ENCODE measurements at places on chromosomes 3 and 15.

- no peak for DNase-seq
Observed at GRCh38 chr3:195081242-195081963, 189.6 kb downstream of the XXYLT1 start.

DNA sequence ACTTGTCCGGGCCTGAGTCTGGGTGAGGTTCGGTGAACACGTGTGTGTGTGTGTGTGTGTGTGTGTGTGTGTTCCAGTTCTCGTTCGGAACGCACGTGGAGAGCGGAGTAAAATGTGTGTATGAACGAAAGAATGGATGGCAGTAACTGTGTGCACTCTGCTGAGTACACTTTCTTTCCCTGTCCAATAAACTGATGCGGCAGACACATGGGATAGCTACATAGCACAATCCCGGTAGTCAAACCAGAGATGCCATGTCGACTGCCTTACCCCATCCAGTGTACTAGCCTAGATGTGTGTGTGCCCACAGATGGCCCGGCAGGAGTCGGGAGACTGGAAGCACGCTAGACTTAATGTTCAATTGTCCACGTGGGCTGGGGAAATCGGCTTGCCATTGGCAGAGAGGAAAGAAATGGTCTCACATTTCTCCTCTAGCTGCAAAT lies 507 bp upstream of the GOLIM4 start:
- DNase-seq: peak; percentile 61

DNA sequence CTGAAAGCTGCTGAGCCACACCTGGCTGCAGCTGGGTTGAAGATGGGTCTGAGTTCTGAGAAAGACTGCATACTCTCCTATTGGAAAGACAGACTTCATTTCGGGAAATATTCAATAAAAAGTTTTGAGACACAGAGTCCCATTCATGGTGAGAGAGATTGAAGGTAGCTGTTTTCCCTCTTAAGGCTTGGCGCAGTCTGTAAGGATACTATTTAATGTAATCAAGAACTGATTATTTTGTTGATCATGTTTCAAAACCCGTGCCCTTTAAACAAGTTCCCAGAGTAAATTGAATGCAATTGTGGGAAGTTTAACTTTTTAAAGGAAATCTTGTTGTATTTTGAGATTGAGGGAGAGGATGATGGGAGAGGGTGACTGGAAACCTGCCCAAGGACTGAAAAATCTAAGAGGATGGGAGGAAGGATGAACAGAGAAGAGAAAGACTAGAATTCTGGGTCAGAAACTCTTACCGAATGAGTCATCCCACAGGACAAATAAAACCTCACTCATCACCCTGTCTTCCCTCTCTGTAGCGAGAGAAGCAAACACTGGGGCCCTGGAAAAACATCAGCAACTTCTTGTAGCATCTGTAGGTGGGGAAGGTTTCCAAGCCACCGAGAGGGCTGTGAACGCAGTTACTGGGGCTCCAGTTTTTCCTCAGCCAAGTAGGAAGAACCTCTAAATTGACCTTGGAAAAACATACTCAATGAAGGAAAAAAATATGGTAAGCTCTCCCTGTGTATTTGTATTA lies 193.2 kb upstream of the TPRG1 start:
- no peak for DNase-seq

- DNase-seq: no peak
Observed at GRCh38 chr3:37619568-37619967, 242.1 kb upstream of the CTDSPL start.

DNA sequence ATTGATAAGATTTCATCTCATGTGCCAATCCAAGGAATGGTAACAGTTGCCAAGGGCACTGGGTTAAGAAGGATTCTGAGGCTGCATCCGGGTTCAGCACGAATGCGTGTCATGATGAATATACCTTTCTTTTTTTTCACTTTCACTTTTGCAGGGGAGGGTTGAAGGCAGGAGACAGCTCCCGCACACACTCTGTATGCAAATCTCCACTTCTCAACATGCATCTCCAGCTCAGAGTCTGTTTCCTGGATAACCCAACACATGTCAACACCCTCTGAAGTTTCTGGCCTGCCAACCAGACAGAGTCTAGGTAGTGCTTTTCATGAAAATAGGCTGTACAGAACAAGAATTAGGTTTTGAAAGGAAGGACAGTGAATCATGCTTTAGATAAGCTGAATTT lies 21.6 kb downstream of the B4GALT4 start:
- no peak for DNase-seq

- no peak for DNase-seq
Observed at GRCh38 chr15:27701956-27702355, 397.2 kb downstream of the OCA2 start.

DNA sequence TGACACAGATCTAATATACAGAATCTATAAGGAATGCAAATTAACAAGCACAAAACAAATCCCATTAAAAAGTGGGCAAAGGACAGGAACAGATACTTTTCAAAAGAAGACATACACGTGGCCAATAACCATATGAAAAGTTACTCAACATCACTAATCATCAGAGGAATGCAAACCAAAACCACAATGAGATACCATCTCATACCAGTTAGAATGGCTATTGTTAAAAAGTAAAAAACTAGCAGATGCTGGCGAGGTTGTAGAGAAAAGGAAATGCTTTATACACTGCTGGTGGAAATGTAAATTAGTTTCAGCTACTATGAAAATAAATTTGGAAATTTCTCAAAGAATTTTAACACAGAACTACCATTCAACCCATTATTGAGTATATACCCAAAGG lies 50.7 kb downstream of the ADAMTS17 start:
- no peak for DNase-seq

GRCh38 chr15:36278219-36278618 lies 301.2 kb upstream of the CDIN1 start:
- no peak for DNase-seq

- no peak for DNase-seq
Observed at GRCh38 chr3:188267790-188268335, 113.9 kb downstream of the LPP start.

- DNase-seq: peak; percentile 4
Observed at GRCh38 chr3:119145500-119146167, at the start of gene TEX55. TEX55 (plus strand) TSS chr3:119146165; CDS start chr3:119146190, 25 bp downstream.

DNA sequence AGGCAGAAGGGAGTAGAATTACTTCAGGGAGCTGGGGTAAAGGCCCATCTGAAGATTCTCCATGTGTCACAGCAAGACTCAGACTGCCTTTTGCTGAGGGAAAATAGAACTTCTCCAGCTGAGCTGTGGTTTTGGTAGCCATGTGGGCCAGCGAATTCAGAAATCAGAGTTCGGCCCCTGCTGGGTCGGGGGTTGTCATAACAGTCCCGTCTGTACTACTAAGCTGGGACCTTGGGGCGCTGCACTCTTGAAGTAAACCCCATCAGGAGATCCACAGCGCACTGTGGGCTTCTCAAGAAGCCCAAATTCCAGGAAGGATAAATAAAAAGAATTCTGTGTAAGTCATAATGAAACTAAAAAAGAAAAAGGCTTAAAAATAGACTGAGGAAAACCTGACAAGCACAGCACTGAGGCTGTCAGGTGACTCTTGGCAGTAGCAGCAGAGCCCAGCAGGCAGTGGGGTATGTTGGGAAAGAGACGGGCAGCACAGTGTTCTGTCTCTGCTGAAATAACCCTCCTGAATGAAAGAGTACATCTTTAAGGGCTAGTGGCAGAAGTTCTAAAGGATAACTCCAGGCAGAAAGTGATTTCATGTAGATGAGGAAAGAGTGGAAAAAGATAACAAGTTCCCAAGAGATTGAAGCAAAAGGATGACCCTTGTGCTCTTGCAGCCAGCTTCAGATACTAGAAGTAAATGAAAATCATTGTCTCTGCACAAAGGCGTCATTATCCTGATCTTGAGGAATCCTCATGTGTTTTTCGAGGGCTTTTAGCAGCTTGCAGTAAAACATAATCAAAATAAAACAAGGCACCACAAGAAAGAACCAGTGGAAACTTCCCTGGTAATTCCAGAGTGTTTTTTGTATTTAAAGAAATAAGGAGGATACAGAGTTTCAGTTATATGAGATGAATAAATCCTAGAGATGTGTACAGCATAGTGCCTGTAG lies 74.5 kb downstream of the RAB7A start:
- DNase-seq: no peak

GRCh38 chr3:134339331-134339730 lies 34.9 kb downstream of the AMOTL2 start:
- DNase-seq: no peak

DNA sequence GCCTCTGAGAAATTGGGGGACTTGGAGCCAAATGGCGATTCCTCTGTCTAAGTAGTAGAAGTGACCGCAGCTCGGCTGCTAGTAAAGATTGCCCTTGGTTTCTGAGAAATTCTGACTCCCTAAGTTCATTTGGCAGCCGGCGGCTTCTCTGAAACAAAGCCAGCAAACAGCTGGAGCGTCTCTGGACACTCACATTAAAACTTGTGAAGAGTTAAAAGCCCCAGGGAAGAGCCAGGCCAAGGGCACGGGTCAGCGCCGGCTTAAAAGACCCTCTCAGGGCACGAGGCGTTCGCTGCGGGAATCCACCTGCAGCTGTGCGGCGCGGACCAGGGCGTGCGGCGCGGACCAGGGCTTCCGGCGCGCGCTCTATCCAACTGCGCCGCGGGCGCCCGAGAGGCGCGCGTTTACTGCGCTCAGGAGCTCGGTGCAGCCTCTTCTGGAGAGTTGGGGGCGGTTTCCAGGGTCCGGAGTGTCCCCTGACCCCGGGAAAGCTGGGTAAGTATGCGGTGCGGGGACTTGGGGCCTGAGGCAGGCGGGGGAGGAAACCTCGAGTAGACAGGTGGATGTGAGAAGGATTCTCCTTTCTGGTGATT lies at the start of gene COL6A5:
Gene COL6A5, plus strand, starts transcription at position 186 of the 593 bp plus-strand sequence. CDS start 27,967 bp downstream, outside the sequence.
- no peak for DNase-seq

GRCh38 chr3:33417066-33417673 lies 23.0 kb downstream of the UBP1 start:
- no peak for DNase-seq

- no peak for DNase-seq
Observed at GRCh38 chr3:37131860-37132144, 42.6 kb downstream of the LRRFIP2 start.

- DNase-seq: no peak
Observed at GRCh38 chr3:95438274-95438673, 1375.4 kb downstream of the NSUN3 start.

GRCh38 chr3:60240492-60240891 lies 1010.8 kb downstream of the FHIT start:
- peak; percentile 3 for DNase-seq

DNA sequence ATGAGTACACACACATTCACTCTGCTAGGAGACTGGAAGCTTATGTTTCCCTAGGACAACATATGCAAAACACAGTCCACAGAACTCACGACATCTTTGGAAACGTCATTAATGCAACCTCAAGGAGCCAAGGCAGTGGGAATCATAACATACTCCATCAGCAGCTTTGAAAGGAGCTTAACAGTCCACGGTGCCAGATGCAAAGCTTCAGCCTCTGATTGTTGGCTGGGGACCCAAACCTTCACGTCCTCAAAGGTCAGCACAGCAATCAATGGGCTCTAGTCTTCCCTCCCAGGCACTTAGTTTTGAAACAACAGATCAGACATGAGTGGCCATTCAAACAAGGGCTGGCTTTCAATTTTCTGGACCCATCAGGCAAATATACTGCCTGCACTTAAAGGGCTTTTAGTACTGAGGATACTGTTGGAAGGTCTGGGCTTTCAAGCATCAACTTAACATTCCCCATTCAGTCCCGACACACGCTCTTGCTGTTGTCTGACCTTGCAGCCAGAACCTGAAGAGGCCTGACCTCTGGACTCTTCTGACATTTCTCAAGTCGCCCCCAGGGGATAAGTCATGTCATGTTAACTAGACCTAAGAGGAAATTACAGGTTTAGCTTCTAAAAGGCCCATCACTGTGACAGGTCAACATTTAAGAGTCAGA lies 223.0 kb downstream of the PDZRN3 start:
- no peak for DNase-seq

GRCh38 chr15:91710080-91710698 lies 143.3 kb upstream of the SLCO3A1 start:
- DNase-seq: no peak

- no peak for DNase-seq
Observed at GRCh38 chr15:65766422-65767263, 25.4 kb downstream of the DENND4A start.

GRCh38 chr3:170724599-170725280 lies 138.9 kb upstream of the SLC7A14 start:
- DNase-seq: no peak

DNA sequence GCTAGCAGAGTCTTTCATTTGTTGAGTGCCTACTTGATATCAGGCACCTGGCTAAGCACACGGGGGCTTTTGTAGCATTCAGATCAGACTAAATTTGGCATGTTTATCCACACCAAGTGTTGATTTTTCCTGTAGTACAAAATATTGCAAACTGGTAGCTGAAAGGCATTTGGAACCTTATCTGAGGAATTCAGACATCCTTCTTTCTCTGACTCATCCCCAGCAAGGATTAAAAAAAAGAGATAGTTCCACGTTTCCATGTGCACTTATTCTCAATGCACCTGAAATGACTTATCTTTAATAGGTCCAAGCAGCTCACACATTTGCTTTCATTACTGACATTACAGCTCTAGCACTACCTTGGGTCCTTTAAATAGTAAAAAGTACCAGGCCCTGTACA lies 786.0 kb upstream of the GRM7 start:
- no peak for DNase-seq

- peak; percentile 47 for DNase-seq
Observed at GRCh38 chr3:98732286-98733052, 30.7 kb upstream of the ST3GAL6 start.

GRCh38 chr3:86984271-86984670 lies 6.7 kb downstream of the VGLL3 start:
- no peak for DNase-seq

DNA sequence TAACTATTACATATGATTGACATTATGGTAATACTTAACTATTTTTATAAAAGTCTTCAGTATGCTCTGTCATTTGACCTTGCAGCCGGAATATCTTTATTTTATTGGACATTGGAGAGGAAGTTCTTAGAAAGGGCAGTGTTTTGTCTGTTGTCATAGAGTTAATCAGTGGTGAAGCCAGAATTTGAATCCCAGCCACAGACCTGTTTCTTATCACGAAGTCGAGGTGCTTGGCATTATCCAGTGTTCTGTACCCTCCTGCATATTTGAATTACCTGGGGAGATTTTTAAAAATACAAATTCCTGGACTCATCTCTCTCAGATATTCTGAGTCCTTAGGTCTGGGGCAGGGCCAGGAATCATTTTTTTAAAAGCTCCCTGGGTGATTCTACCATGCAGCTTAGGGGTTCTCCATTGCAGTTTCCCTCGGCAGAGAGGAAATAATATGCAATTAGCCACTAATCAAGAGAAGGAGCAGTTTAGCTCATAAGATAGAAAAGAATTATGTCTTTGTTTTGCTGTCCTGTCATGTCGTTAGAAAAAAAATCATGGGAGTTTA lies 195.6 kb upstream of the CFAP20DC start:
- DNase-seq: no peak

GRCh38 chr15:63347074-63347857 lies 34.4 kb downstream of the CA12 start:
- DNase-seq: no peak

DNA sequence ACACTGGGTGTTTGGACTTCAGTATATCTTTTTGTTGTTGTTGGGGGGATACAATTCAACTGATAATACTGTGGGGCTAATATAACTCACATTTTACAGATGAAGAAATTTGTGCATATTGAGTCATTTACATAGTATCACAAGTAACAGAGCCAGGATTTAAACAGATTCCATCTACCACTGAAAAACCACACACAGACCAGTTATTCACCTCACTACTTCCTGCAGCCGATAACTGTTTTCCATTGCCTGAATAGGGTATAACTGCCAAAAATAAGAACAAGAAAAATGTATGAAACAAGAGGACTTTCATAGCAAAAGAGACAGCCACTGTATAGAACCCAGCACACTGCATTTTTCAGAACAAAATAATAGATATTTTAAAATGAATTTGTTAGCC lies 215.8 kb upstream of the CNTN6 start:
- no peak for DNase-seq

All from NCI-H187 treated with DMSO at 0.1 percent for 48 hours (cell line).